ENCODE measurements at places on chromosomes 7 and 10.

- DNase-seq, result no peak
Observed at GRCh38 chr7:115070311-115070710, 148.4 kb downstream of the MDFIC start.

GRCh38 chr10:60955957-60956425 lies 12.0 kb upstream of the RHOBTB1 start:
- DNase-seq, result no peak

DNA sequence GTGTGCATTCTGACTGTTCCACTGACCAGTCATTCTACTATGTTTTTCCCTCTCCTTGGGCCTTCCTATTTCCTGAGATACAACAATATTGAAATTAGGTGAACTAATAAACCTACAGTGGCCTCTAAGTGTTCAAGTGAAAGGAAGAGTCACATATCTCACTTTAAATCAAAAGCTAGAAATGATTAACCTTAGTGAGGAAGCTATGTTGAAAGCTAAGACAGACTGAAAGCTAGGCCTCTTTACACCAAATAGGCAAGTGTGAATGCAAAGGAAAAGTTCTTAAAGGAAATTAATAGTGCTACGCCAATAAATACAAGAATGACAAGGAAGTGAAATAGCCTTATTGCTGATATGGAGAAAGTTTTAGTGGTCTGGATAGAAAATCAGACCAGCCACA lies 5.7 kb upstream of the DYNC1I1 start:
- DNase-seq, result no peak

DNA sequence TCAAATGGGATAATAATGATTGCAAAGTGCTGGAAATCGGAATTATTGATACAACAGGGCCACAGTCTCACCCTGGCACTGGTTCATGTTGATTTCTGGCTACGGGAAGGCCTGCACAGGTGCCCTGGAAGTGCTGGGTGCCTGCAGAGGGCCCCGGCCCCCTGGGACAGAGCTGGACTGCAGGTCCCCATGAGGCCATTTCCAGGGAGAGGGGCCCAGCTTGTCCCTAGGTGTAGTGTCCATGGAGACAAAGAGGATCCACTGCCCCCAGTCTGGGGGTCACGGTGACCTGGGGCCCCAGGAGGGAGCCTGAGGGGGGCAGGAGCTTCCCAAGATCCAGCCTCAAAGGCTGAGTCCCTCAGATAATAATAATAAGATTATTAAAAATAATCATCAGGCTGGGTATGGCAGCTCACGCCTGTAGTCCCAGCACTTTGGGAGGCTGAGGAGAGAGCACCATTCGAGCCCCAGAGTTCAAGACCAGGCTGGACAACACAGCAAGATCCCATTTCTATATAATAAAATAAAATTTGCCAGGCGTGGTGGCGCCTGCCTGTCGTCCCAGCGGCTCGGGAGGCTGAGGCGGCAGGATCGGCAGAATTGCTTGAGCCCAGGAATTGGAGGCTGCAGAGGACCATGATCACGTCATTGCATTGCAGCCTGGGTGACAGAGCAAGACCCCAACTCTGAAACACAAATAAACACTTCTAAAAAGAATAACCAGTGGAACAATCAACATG lies 98.1 kb downstream of the MICALL2 start:
- DNase-seq, result no peak

GRCh38 chr10:51654918-51655317 lies 44.5 kb downstream of the CSTF2T start:
- no peak for DNase-seq

Measured in activated naive CD8-positive, alpha-beta T cell treated with anti-CD3 and anti-CD28 coated beads, Interleukin-2, amount 50 U/mL, for 16 hours (primary cell).